Myometrial cell (primary cell): ENCODE measurements at places on chromosomes 11 and 22. TPM values are rescaled to one million over a fixed set of nuclear protein-coding genes. Genes with fewer than 3 reads are reported as not detected.

SLC25A18 gene
- 1.4 and 2.5 TPM in 2 replicates for total RNA-seq

MUC2 gene
- not detected in 2 replicates for total RNA-seq

TTC17 gene
- total RNA-seq, result 22.5 and 25.7 TPM in 2 replicates

DENND6B gene
- total RNA-seq, result 1.4 and 5.0 TPM in 2 replicates

MIOX gene
- not detected in 2 replicates for total RNA-seq

TRIM49D1 gene
- not detected in 2 replicates for total RNA-seq
